Hematopoietic multipotent progenitor cell treated with erythropoietin and hydrocortisone succinate and interleukin-3 and kit ligand, for 8 days (in vitro differentiated cells): ENCODE measurements at places on chromosomes 3 and 15.

- DNase-seq = no peak
Observed at GRCh38 chr3:1783995-1784394, 314.7 kb upstream of the CNTN4 start.

- no peak for DNase-seq
Observed at GRCh38 chr3:148714521-148714920, 16.8 kb downstream of the AGTR1 start.

DNA sequence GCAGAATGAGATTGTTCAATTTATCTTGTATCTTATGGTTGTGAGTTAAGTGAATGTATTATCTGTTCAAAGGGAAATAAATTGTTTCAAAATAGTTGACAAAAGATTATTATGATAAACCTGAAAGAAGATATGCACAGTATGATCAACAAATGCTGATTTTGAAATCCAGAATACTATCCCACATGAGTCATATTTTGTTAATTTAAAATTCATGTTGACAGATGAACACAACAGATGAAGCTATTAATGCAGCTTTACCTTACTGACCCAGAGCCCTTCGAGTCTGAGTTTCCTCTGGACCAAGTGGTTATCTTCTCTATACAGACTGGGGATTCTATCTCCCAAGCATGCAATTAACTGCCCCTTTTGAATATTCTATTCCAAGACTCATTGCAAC, 482.8 kb downstream of the FGF12 start:
- DNase-seq = no peak

GRCh38 chr3:2390926-2391532, 292.4 kb downstream of the CNTN4 start:
- DNase-seq = no peak

GRCh38 chr3:129366312-129366831, 62.1 kb downstream of the EFCAB12 start:
- DNase-seq = no peak

DNA sequence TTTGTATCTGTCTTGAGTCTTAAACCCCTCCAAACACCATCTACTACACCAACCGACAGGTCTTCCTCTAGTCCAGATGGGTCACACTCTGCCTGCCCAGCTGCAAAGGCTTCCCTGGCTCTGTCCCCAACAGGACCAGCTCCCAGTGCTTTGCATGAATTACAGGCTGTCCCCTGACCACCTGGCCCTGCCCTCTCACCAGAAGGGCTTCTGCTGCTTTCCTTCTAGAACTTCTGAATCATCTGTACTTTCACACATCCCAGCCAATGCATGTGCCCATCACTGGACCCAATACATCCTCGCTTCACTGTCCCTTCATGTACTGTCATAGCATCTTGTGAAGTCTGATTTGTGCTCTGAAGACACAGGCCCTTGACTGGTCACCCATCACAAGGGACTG, 53.6 kb downstream of the HOMER2 start:
- no peak for DNase-seq

GRCh38 chr15:33111041-33111451, 83.5 kb downstream of the FMN1 start:
- no peak for DNase-seq

DNA sequence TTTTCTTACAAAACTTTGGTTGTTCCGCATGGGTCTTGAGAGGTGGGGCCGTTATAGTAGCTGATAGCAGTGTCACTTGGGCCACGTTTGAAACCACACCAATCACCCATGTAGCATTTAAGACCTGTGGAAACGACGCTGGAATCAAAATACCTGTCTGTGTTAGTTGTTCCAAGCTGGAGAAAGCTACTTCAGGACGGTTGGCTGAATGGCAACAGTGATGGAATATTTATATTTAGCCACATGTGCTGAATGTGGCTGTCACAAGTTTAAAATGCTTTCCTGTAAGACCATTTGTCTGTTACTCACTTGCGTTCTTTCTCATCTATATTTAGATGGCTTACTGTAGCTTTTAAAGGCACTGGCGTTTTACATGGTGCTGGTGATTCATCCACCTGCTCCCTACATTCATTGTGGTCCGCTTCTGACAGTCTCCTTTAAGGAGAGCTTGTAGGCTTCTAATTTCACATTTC, 1.4 kb downstream of the DNAJA4 start:
- no peak for DNase-seq

GRCh38 chr3:13009132-13009945, 63.9 kb downstream of the IQSEC1 start:
- DNase-seq = peak; percentile 91

DNA sequence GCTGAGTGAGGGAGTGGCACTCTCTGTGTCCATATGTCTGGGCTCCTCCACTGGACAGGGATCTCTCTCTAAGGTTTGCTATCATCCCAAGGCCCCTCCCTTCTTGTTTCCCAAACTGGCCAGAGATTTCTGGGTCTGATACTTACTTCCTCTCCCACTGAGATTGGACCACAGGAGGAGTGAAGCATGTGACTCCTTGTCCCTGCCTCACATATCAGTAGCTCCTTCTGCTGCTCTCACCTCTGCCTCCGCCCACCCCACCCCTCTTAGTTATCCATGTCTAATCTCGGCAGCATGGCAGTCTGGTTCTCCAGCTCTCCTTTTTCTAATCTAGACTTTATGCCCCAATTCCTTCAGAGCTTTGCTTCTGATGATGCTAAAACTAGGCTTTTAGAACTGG, 223.1 kb downstream of the RPLP1 start:
- peak; percentile 58 for DNase-seq

DNA sequence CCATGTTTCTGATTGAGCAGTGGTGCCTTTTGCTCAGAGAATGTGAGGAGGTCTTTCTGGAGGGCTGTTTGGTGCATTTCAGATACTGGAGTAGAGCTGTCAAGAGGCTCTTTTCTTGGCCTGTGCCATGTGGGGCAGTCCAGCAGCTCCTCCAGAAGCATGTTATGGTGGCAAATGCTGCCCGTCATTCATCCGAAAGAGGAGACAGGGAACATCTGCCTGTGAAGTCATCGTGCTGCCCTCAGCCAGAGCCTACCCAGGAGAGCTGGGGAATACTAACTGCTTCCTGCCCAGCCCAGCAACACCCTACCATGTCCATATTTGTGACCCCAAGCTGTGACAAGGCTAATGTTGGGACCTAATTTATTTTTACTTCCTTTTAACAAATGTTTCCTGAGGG, 82.2 kb upstream of the SLC6A6 start:
- DNase-seq = no peak

DNA sequence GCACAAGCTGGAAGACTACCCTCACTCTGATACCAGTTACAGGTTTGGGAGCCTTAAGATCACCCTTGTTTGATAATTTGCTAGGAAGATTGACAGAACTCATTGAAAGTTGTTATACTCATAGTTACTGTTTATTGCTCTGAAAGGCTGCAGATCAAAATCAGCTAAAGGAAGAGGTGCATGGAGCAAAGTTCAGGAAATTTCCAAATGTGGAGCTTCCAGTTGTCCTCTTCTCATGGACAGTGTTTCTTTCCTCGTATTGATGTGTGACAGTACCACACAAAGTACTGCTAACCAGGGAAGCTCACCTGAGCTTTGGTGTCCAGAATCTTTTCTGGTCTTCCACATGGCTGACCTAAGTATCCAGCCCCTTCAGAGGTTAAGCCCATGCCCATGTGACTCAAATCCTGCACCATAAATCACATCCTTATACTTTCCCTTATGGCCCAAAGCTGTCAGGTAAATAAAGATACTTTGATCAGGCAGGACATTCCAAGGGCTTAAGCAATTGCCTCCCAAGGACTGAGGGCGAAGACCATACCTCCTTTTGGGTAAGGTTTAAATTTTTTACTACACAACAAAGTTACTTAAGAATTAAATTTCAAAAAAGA, 93.1 kb upstream of the ZBED2 start:
- no peak for DNase-seq

DNA sequence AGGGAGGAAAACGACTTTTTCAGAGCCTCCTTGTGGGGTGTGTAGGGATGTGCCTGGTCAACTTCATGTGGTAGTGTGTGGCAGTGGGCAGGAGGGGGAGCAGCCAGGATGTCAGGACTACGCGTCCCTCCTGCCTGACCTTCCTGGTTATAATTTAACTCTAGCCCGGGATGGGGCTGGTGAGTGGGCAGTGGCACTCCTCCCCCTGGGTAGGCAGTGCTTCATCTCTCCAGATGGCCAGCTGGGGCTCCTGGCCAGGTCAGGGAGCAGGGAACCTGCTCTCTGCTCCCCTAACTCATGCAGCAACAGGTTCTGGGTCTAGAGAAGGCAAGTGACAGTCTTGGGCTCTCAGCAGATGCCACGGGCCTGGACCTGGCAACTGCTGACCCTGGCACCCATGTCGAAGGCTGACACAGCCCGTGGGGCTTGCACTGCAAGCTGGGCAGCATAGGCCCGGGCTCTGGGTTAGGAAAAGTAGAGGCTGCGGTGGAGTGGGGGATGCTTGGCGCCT, 2.6 kb downstream of the ITIH4 start:
- DNase-seq = no peak

DNA sequence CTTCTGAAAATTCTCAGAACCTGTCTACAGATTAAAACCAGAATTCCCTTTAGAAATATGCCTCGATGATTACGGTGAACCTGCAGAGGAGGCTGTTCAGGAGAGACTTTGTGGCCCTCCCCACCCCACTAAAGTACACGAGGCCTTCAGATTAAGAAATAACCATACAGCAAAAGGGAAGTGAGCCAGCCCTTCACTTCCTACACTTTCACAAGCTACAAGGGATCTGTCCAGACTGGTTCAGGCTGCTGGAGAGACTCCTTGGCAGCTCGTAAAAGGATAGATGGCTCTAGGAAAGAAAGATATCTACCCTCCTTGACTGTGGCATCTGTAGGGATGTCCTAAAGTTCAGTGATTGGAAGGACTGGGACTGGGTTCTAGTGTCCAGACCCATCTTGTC, 102.6 kb downstream of the ALDH1A2 start:
- no peak for DNase-seq

DNA sequence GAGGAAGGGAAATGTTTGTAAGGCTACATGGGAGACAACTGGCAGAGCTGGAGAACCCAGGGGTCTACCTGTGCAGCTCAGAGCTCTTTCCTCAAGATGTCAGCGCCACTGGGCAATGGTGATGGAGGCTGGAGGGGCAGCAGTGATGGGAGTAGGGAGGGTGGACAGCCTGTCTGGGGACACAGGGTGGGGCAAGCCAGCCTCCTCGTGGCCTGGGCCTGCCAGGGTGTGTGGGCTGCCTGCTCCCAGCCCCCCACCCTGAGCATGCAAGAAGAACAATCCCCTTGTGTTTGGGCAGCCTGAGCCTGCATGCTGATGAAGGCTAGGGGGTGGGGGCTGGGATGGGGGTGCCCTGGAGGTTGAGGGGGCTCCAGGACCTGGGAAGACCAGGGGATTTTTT, 1.2 kb downstream of the PCBP4 start:
- DNase-seq = no peak

DNA sequence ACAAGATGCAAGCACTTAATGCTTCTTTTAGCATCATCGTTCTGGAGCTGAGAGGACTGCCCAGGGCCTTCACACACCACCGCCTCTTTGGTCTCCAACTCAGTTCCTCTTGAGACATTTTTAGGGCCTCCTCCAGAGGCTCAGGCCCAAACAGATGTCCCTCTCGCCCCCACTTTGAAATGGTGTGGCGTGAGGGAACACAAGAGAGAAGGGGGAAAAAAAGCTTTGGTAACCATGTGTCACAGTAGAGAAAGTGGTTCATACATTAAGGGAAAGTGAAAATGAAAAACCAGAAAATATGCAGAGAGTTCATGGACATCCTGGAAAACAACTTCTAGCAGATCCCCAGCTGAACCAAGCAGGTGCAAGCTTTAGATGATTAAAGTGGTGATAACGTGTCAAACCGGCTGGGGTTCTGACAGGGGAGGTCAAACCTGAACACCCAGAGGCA, 33.1 kb upstream of the FOXP1 start:
- DNase-seq = no peak

GRCh38 chr15:58378241-58379085, 53.3 kb upstream of the LIPC start:
- no peak for DNase-seq

DNA sequence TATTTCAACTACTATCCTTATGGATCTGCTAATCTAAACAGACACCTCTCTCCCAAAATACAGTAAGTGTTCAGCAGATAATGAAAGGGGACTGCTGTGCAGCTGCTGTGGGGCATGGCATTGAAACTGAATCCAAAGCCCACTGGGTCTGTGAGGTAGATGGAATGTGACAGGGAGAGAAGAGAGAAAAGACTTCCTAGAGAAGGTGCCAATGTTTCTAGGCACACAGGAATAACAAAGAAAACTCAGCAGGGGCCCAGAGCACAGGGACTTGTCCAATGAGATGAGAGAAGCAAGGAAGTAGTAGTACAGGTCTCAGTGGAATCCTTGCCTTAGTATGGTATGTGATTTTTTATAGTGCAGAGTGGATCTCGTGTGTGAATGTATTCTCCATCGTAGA, 457.8 kb downstream of the IL5RA start:
- no peak for DNase-seq

GRCh38 chr3:77707281-77707680, 667.4 kb downstream of the ROBO2 start:
- DNase-seq = no peak

- DNase-seq = no peak
Observed at GRCh38 chr3:38985981-38986380, 65.8 kb downstream of the SCN11A start.

- DNase-seq = no peak
Observed at GRCh38 chr3:78313332-78313731, 1273.4 kb downstream of the ROBO2 start.

DNA sequence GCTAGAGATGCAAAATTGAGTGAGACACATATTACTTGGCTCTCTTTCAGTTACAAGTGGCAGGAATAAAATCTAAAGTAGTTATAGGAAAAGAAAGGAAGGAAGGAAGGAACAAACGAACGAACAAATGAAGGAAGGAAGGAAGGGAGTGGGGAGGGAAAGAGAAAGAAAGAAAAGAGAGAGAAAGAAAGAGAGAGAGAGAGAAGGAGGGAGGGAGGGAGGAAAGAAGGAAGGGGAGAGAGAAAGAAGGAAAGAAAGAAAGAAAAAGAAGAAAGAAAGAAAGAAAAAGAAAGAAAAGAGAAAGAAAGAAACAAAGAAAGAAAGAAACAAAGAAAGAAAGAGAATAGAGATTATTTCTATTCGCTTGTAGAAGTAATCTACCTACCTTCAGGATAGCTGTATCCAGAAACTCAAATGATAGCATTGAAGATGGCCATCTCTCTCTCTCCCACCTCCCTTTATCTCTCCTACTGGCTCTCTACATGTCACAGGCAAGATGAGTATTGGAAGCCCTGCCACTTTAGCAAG, 229.7 kb upstream of the TLE3 start:
- no peak for DNase-seq

DNA sequence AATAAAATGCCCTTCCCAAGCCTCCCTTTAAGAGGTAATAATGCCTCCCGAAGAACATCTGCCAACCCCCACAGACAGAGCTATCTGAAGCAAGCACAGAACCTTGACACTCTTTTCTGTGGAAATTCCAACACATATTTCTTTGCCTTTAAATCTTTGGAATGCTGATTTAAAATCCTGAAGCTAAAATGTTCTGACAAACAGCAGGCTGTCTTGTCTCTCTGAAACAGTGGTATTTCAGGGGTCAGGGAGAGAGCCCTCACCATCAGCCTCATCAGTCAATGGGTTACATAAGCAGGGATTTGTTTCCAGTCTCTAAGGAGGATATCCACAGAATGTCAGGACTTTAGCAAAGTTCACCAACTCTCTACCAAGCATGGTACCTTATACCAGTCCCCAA, 27.8 kb upstream of the ARHGEF3 start:
- no peak for DNase-seq

- DNase-seq = no peak
Observed at GRCh38 chr3:43023746-43024145, 44.6 kb downstream of the GASK1A start.
